Omental fat pad (tissue), 4 donors: ENCODE measurements at places on chromosomes 13 and 19.

- DNase-seq, result no peak
These were observed 53.2 kb upstream of the EEF1AKMT1 start for GRCh38 chr13:20826843-20827560.

DNA sequence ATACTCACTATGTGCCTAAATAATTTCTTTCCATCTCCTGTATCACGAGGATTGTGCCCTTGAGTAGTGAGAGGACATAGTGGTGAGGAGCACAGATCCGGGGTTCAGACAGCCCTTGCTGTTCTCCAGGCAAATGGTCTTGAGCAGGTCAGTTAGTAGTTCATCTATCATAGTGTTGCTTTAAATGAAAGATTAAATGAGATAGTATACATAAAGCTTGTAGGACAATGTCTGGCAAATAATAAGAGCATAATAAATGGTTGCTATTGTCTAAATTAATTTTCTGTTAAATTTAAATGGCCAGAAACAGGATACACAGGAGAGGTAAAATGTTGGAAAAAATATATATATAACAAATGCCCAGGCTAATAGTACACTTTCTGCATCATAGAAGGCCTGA lies 23.4 kb downstream of the FAM124A start:
- no peak for DNase-seq

GRCh38 chr19:49201042-49201441 lies 43.5 kb downstream of the TRPM4 start:
- no peak for DNase-seq

- DNase-seq, result no peak
These were observed 371.9 kb downstream of the KCNRG start for GRCh38 chr13:50387051-50387581.

DNA sequence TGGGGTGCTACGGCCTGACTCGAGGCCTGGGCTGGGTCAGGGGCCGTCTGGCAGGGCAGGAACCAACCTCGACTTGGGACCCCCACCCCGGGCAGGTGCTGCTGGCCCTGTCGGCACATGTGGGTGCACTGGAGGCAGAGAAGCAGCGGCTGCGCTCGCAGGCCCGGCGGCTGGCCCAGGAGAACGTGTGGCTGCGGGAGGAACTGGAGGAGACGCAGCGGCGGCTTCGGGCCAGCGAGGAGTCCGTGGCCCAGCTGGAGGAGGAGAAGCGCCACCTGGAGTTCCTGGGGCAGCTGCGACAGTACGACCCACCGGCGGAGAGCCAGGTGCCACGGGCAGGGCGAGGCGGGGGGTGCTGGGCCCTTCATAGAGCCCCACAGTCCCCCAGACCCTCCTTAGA lies 5.9 kb downstream of the KLC3 start:
- no peak for DNase-seq

DNA sequence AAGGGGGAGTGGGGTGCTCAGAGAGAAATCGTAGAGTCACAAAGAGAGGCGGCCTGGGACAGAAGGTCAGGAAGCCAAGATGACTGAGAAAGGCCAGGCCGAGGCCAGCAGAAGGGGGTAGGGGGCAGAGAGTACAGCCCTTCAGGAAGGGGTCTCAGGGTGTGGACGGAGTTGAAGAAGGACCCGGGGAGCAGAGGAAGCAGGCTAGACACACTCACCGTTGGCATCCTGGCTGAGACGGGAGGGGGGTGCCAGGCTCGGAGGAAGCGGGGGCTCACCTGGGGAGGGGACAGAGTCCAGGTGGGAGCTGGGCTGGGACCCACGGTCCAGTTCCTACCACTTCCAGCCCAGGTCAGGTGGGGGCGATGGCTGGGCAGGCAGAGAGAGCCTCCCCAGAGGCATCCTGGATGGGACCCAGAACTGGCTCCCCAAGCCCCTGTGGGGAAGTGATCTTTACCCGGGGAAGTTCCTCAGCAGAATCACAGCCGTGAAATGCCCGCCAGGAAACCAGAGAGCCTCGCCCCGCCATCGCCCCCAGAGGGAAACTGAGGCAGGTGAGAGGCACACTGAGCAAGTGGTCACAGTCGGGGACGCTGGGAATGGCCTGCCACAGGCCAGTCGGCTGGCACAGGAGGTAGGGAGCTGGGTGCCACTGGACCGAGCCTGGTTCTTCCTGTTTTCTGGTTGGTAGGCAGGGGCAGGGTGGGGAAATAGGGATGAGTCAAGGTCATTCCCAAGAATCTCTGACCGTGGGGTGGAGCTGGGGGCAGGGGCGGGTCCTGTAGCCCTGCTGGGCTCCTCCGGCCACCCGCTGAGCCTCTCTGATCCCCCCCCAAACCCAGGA lies 1.4 kb downstream of the MATK start:
- no peak for DNase-seq
